HFFc6 (cell line): ENCODE measurements at places on chromosomes 12 and 14. TPM values are rescaled to one million over a fixed set of nuclear protein-coding genes. Genes with fewer than 3 reads are reported as not detected.

Gene LGALS3
- total RNA-seq = 70.2 to 83.0 TPM (median 74.0 TPM) in 3 replicates

Gene IFI27L2
- total RNA-seq = 170 to 220 TPM (median 180 TPM) in 3 replicates

DNA sequence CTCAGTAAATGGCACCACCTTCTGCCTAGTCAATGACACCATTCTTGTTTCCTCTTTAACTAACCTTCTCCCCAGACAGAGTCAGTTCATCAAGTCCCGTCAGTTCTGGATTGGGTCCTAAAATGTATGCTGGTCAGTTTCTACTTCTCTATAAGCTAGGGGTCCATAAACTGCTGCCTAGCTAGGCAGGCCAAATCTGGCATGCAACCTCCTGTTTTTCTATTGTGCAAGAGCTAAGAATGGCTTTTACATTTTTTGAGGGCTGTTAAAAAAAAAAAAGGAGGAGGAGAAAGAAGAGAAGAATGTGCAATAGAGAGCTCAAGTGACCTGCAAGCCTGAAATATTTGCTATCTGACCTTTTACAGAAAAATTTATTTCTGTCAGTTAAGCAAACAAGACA lies 6.4 kb upstream of the TMED10 start:
- peak; percentile 65 for DNase-seq

GRCh38 chr12:76272287-76272686 lies 75.9 kb downstream of the BBS10 start:
- no peak for DNase-seq

- peak; percentile 45 for DNase-seq
Observed at GRCh38 chr12:6052940-6053329, 71.5 kb downstream of the VWF start.

GRCh38 chr12:62843716-62844115 lies 91.2 kb downstream of the PPM1H start:
- no peak for DNase-seq

DNA sequence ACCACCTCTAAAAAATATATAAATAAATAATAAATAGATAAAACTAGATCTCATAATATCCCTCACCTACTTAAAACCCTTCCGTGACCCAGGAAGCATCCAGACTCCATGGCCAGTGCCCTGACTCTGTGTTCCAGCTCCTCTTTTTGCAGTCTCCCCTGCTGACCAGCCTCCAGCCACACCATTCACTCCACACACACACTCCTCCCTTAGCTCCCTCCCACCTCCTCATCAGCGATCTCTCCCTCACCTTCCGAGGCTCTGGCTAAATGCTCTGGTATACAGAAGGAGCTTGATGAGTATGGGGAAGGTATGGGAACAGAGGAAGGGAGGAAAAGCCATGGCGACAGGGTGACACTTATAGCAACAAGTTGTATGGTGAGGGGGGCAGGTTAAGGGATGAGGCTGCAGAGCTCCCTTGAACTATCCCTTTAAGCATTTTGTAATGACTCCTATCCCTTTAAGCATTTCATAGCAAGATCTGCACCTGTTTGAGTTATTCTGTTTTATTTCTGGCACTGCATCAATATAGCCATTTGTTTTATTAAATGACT lies 26.1 kb upstream of the EIF4B start:
- no peak for DNase-seq

DNA sequence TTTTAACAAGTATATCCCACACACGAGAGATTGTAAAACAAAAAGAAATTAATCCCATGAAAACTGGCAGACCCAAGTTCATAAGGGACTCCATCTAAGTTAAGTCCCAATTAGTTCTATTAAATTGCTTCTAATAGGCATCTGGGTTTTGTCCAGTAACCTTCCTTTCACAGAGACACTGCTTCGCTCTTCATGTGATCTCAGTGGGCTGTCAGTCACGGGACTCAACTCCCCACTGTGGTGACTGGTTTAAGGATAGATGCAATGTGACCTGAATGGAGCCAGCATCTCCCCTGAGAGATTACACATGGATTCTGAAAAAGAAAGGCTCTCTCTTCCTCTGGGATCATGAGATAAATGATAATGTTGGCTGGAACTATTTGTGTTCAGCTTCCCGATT lies 96.4 kb downstream of the GAS2L3 start:
- DNase-seq = no peak
